ENCODE measurements at places on chromosomes 3 and 15.

GRCh38 chr15:68224546-68225250, 4.8 kb downstream of the CLN6 start:
- DNase-seq: no peak

DNA sequence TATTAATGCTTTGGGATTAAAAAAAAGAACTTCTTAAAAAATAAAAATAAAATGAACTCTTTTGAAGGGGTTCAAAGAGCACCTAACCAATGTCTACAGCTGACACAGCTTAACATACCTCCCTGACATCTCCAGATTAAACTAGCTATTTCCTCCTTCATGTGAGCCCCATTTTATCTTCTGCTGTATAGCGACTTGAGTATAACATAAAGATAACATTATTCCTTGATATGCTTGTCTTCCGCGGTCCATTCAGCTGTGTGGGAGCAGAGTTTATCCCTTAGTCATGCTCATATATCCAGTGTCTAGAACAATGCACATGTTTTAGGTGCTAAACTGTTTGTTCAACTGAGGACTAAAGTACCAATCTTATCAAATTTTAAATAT, 7.8 kb upstream of the CHRM5 start:
- DNase-seq: no peak

DNA sequence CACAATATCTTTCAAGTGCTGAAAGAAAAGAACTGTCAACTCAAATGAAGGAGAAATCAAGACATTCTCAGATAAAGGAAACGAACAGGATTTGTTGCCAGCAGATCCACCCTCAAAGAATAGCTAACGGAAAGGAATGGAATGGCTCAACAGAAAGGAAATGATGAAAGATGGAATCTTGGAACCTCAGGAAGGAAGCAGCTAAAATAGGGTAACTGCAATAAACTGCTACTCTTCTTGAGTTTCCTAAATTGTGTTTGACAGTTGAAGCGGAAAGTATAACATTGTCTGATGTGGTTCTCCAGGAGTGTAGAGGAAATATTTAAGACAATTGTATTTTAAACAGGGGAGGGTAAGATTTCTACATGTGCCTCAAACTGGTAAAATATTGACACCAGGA, 22.0 kb downstream of the PRR23E start:
- DNase-seq: no peak

DNA sequence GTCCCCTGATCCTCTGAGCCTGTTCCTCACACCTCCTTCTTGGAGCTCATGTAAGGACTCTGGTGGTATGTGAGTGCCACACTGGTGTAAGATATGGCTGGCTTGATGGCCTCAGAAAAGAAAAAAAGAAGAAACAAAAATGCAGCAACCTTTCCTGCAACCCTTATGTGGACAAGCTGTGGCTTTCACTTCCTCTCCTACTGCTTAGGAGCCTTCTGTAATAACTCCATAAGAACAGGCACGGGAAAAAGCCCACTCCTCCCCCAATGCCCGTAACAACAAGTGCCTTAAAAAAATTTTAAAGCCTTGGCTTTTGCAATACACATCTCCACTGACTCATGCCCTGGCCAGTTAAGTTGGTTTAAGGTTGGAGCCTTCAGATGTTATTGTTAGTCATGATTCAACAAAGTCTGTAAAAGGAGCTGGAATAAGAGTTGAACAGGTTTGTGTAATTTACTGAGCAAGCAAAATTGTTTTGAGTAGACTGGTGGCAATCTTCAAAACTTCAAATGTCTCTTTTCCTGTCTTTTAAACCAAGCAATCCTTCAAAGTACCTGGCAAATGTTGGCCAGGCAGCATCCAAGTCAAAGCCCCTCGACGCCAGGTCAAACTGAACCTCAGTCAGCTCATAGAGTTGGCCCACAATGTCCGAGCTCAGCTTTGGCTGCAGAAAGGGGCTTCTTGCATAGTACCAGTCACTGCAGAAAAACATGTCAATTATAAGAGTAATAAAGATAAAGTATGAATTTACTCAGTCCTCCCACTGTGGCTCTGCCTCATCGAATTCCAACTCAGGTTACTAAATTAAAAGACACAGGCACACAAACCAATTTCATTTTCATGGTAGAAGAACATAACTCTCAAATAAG, 22.9 kb downstream of the FYCO1 start:
- DNase-seq: no peak

DNA sequence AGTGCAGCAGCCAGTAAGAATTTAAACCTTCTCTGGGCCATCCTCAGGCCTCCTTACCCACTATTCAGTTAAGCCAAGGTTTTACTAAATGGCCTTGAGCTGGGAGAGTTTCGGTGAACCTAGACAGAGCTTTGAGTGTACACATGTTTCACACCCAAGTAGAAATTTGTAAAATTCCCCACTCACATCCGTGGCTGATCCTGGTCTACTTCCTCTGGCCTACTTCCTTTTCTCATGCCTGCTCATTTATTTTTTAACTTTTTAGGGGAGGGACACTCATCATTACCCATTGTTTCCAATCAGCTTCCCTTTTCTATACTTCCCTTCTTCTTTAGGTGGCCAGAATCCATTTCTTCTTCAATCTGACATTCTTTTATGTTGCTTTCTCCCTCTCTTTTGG, 7.6 kb downstream of the CX3CR1 start:
- DNase-seq: no peak

DNA sequence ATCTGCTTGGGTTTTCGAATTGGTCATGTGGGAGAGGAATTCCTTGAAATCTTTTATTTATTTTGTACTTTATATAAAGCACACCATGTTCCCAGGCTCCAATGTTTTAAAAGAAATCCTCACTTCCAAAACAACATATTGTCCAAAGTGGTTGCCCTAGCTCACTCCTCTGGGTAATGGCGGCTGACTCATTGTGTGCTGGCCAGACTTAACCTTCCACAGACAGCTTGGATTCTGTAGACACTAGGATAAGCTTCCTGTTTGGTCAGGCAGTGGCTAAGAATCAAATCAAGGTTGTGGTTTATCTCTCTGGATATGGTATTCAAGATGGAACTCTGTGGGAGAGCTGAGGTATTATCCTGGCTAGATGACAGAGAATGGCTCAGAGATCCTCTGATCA, 55.8 kb upstream of the FAM98B start:
- DNase-seq: no peak

GRCh38 chr3:119222391-119222790, 18.3 kb downstream of the B4GALT4 start:
- no peak for DNase-seq

DNA sequence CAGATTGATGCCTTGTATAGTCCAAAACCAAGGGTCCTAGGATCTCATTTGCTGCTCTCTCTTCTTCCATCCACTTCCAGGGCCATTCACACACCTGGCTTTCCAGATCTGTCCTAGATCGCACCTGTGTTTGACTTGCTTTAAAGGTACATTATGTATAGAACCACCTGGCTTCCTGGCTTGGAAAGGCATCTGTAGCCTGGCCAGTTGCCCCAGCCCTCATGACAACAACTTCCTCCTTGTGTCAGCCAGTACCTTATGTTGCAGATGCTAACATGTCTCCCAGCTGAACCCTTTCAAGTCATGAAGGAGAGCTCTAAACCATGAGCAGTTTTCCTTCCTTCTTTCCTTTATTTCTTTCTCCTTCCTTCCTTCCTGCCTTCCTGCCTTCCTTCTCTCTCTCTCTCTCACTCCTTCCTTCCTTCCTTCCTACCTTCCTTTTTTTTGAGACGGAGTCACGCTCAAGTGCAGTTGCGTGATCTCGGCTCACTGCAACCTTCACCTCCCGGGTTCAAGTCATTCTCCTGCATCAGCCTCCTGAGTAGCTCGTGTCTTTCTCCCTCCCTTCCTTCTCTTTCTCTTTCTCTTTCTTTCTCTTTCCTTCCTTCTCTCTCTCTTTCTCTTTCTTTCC, 2.5 kb upstream of the HTR3C start:
- DNase-seq: no peak

GRCh38 chr15:71294911-71295602, 179.8 kb downstream of the THSD4 start:
- no peak for DNase-seq

DNA sequence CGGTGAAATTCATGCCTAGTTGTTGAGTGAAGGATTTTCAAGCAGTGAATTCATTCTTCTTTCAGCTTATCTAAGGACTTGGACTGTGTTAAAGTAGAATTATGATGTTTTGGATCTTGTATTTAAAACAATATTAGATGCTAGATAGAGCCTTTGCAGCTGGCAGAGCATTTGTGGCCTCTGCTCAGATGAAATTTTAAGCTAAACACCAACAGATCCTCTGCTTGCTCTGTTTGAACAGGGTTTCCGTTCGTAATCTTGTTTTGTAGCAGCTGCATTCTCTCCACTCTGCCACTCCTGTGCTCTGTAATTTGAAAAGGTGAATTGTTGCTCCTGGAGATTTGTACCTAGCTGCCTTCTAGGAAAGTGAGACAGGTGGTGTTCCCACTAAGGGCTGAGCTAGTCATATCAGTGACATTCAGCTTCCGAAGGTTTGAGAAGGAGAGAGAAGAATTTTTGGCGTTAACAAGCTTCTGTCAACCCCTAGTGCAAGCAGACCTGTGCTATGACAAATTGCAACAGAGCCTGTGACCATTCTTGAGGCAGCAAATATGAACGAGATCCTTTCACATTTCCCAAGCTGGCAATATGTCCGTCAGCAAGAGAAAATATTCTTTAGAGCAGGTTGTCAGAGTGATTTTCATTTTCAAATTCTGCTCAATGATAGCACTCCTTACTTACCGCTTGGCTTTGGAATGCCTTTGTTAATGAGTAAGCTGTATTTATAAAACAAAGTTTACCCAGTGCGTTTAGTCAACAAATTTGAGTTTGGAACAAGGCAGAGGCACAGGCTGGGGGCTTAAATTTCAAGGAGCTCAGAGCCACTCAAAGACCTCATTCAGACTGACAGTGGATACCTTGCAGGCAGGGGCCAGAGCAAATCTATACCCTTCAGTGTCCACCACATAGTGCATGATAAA, 5.3 kb downstream of the CHST2 start:
- DNase-seq: no peak
